ENCODE measurements at places on chromosomes 6 and 20.

DNA sequence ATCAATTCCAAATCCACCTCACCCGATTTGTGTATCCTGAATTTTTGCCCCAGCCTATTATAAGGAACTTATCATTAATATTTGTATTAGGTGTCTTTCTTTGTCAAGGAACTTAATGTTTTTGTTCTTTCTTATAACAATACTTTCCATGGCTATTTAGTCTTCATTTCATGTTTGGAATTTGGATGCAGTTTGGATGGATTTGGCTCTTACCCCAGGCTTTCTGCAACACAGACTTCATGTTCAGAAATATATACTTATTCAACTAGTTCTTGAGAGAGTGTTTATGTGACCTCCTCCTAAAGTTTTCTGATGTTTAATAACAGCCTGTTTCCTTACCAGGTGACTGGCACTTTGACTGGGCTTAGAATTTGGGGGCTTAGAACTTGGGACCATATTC lies 35.9 kb upstream of the TOX2 start:
- DNase-seq: no peak

DNA sequence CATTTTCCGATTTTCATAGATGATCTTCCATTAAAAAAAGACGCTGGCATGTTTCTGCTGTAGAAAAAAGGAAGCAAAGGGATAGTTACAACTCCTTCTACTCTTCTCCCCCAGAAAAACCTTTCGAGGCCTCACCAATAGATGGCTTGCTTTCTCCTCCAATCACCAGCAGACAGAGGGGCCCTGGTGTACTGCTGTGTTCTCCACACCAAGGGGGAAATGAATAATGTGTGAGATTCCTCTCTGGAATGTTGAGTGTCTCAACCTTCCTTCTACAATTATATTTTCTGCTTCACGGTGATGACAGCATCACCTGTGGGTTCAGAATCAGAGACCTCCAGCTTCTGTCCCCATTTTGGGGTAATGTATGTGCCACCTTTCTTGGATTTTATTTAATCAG lies 185.7 kb upstream of the FLRT3 start:
- DNase-seq: no peak

GRCh38 chr20:7966176-7966575 lies 25.9 kb upstream of the HAO1 start:
- DNase-seq: no peak

DNA sequence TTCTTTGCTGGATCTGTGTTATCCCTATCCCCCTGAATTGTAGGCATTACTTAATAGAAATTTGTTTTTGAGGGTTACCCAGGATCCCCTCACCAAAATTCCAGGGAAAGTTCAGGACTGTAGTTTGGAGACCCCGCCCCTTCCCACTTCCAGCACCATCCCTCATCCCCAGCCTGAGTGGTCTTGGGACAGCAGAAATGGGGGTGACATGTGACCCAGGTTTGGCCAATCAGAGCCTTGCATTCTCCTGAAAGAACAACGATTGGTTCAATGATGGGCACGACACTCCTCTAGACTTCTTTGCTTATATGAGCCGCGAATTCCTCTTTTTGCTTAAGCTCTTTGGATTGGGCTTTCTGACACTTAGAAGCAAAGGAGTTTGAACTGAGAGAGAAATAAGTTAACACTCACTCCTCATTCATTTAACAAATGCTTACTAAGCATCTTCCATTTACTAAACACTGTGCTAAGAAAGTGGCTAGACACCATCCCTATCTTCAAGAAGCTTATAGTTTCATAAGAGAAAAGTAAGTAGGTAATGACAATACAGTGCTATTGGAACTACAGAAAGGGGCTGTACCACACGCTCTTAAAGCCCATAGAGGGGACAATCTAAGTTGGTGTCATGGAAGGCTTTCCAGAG lies 24.9 kb upstream of the PAQR8 start:
- DNase-seq: no peak

GRCh38 chr6:106886081-106886843 lies 88.3 kb downstream of the CD24 start:
- DNase-seq: no peak
